H7 (cell line): ENCODE measurements at places on chromosomes 3 and 15. TPM values are rescaled to one million over a fixed set of nuclear protein-coding genes. Genes with fewer than 3 reads are reported as not detected.

DNA sequence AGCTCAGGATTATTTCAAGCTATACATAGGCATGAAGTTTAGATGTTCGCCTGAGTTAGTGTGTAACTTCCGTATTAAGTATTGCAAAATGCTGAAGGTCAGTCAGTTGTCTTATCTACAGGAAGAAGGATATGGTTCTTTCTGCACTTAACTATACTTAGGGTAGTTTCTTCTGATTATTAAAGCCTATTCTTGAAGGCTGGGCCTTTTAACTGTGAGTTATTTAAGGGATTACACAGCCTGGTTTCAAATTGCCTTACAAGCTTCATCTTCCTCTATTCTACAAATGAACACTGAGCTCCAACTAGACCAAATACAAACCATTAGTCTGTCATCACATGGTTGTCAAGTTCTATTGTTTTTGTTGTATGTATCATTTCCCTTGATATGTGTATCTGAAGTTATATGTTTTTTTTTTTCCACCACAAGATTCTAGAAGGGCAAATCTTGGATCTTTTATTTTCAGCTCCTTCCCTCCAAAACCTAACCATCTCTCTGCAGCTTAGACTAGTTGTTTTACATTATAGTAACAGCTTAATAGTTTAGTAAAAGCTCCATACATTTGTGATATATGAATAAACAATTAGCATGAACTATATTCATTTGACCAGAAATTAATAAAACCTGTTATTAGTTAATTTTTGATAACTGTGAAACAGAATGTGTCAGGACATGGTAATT is 272.9 kb upstream of the KCNMB2 start:
- DNase-seq: no peak

- no peak for DNase-seq
Measured at GRCh38 chr3:29215948-29216347, 64.9 kb upstream of the RBMS3 start.

GRCh38 chr3:82745544-82745943 is 984.1 kb upstream of the GBE1 start:
- no peak for DNase-seq

DNA sequence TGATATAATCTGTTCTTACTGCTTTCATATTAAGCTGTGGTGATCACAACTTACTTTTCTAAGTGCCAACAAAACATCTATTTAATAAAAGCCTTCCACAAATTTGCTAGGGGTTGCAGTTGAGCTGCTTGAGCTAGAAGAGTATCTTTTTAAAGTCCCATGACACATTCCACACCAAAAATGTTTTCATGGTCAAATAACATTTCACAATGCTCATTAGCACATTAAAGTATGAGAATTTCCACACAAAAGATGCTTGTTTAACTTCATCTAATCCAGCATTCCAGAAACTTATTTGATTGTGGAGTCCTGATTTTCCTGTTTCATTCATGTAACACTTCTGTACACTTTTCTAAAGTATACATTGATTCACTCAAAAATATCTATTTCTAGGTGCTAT is 876.1 kb upstream of the CFAP20DC start:
- no peak for DNase-seq

DNA sequence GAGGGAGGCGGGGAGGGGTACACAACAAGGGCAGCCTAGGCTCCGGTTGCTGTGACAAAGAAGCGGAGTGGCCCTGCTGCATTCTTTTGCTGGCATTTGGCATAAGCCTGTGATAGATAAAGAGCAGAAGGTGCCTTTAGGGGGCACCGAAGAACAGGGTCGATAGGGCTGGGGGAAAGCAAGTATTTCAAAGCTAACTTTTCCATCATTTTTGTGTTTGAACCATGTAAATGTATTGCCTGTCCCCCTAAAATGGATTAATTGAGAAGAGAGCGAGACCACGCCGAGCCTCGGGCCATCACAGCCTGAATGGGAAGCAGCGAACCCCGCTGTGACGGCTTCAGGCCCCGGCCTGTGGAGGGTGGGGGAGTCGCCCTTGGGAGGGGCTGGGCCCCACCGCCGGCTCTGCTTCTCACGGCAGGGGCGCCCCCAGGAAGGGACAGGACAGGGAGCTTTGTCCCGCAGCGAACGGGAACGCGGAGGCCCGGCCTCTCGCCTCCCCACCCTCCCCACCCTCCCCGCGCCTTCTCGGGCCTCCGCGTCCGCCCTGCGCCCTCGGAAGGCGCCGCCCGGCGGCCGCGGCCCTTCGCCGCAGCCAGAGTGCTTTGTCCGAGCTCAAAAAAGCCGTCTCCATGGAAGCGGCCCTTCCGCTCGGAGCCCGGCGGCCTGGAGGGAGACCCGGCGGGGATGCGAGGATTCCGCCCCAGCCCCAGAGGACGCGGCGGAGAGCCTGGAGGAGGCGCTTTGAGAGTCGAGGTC is 32.4 kb upstream of the ALDH1L1 start:
- DNase-seq: peak; percentile 89

GRCh38 chr3:2655229-2655701 is 454.9 kb downstream of the IL5RA start:
- no peak for DNase-seq

GRCh38 chr3:70554170-70554569 is 241.7 kb upstream of the MDFIC2 start:
- no peak for DNase-seq

DNA sequence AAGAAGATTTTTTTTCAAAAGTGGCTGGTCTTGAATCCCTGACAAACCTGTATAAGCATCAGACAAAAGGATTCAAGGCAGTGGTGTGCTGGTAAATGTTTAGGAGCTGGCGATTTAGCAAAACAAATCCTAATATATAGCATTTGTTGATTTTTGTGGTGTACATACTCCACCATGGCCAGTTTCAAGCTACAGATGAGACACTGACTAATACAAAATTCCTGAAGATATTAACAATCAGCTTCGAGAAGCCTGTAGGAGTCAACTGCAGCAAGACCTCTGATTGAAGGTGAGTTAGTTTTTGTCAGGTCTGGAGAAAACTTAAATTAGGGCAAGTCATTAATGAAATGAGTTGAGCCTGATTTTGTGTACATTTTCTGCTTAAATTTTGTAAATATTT is 6.7 kb downstream of the STRIT1 start:
- DNase-seq: no peak

DNA sequence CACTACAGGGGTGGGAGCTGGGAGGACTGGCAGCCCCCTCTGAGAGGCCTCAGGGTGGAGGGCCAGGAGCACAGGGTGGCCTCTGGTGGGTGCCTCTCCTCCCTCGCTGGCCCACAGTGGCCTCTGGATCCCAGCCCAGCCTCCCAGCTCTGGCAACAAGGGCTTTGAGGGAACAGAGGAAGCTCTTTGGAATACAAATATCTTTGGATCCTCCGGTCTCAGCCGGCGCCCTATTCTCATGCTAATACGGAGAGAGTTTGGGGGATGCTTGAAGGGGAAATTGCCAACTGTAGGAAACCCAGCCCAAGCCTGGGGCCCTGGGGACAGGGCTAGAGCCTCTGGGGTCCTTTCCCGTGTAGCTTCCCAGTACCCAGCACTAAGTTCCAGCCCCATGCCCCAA is 33.4 kb upstream of the INSYN1 start:
- peak; percentile 88 for DNase-seq

DNA sequence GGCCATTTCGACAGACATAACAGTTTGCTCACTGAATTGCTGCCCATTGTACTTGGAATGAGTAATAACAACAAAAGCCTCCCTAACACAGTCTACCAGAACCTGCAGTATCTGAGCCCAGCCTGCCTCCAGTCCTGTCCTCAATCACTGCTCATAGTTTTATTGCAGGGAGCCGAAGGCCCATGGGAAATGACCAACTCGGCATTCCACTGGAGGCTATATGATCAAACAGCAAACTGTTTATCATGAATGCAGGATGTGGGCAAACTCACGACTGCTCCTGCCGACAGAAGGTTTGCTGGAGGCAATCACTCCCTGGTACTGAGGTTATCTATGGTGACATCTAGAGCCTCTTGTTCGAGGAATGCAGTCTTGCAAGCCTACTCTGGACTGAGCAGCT is 46.3 kb downstream of the LSM3 start:
- DNase-seq: no peak

- DNase-seq: no peak
Measured at GRCh38 chr15:57122080-57122840, 203.8 kb downstream of the TCF12 start.

DNA sequence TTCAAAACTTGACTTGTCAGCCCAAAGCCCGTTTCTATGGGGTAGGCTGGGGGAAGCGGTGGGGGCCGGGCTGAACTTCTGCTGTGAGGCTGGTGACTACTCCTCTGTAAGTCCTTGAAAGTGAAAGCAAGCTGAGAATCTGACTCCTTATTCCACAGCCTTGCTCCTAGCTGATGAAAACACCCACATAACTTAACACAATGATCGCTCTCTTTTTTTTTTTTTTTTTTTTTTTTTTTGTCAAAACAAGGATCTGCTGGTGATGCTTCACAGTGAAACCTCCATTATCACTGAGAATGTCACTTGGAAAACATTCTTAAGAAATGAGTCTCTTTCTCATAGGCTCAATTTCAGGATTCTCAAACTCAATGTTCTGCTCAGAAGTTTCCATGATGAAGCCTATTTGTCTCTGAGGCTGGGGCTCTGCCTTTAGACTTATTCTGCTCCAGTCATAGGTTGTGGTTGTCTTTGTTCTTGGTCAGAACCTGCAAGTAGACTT is 31.4 kb upstream of the TKT start:
- DNase-seq: peak; percentile 60

- DNase-seq: no peak
Measured at GRCh38 chr3:31823184-31823583, 157.9 kb downstream of the OSBPL10 start.

DNA sequence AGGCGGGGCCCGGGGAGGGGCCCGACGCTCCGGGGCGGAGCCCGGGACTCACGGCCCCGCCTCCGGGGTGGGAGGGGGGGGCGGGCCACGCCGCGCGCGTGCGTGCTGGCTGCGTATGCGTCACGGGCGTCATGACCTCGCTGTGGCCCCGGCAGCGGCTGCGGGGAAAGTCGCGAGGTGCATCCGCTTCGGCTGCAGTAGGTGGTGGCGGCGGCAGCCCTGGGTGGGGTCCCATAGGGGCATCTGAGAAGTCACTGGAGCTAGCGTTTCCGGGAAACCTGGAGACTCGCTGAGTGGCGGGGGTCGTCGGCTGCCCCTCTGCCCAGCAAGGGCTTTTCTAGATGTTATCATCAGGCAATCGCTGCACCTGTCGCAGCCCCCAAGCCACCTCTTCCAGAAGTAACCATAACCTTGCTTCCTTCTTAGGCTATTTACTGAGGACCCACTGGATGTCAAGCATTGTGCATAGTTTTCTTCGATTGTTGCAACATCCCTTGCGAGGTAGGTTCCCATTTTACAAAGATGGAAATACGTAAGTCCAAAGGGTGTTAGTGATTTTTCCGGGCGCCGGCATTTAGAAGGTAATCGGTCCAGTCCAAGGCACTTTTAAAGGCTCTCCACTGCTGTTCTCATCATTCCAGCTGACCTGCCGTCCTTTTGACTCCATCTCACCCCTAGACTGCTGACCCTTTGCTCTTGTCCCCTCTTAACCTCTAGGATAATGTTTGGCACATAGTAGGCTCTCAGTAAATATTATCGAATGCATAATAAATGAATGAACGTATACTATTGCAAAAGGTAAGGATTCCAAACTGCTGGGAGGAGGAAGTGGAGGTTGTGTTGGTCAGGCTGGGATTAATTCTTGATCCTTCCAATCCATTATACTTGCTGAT is at the start of gene GDPGP1:
Gene GDPGP1 (plus strand): TSS at position 114 of the 893 bp plus-strand sequence. CDS start 6,700 bp downstream, outside the sequence.
- no peak for DNase-seq

DNA sequence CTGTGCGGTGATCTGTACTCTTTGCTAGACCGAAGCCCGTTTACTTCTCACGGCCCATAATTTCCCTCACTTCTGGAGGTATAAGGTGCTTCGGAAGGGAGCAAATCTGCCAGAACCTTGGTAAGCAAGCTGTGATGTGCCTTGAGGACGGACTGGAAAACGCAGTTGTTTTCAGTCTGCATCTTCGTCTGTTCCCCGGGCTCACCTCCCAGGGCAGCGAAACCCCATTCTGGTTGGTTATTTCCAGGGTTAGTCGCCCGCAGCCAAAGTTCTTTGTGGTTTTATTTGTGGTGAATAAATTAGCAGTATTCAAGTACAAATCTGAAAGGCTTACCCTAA is 401 bp downstream of the RAMAC start:
- DNase-seq: no peak

SLC49A4 gene
- total RNA-seq: 8.4 and 10.0 TPM in 2 replicates

GATM gene
- total RNA-seq: 23.8 and 37.6 TPM in 2 replicates

TLNRD1 gene
- total RNA-seq: 34.5 and 38.4 TPM in 2 replicates

NME9 gene
- 0.35 TPM in 1 of 2 replicates, not detected in the other for total RNA-seq

TTLL13 gene
- 0.07 and 0.14 TPM in 2 replicates for total RNA-seq
